ENCODE measurements at places on chromosomes 5 and 9.

- peak; percentile 92 for DNase-seq
These were observed 49.0 kb downstream of the NPR3 start for GRCh38 chr5:32760091-32760509.

DNA sequence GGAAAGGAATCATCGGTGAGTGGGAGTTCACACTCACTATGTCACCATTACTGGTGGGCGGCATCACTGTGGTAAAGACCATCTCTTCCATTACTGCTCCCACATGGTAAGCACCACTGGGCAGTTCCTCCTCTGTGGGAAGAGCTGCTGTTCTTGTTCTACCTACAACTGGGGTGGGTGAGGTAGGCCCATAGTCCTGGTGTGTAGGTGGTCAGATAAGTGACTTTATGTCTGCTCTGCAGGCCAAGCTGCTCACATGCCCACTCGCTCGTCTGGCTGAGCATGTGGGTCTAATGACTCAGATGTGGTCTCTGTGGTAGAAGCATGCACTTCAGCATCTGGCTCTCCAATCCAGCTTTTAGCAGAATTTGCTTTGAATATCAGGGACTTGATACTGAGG lies 82.9 kb downstream of the TMEM215 start:
- no peak for DNase-seq

DNA sequence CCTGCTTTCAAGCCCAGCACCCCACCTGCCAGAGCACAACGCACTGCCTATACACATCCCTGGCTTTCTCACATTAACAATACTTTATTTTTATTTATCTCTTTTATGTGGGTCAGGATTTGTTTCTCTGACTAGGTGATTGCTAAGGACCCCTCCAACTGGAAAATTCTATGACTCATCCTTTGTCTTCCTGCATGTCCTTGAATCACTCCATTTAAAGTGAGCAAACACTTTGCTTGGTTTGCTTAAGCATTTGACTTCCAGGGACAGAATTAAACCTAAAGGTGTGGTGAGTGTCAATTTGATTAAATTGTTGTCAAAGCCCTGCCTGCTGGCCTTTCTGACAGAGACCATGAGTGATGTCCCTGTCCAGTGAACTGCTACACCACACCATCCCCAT lies 536.5 kb upstream of the BRINP1 start:
- DNase-seq, result no peak

DNA sequence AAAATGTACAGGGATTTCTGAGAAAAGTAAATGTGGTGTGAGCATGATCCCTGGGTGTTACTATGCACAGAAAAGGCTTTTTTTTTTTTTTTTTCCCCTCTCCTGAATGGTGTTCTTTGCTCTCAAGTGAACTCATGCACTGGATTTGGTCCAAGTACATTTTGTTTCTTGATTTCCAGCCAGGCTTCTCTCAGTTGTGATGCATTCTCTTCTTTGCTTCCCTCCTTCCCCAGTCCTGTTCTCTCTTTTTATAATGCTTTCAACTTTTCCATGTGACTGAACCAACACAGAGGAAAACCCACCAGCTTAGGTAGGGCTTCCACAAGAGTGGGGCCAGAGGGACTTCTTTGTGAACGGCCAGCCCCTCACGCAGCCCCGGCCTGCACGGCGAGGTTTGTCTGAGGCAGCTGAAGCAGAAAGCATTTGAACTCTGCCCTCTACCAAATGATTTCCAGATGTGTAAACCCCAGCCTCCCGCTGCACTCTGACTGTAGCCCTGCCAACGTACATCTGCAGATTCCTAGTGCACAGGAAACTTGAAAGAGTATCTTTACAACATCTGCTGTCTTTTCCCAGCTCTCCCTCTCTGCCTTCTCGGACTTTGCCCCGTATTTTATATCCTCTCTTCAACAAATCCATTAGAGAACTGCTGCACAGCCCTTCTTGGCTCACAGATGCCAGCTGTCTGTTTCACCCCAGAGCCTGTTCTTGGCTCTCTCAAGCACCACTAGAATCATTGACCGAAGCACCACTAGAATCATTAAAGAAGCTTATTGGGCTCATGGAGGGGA lies 71.8 kb upstream of the CD180 start:
- peak; percentile 97 for DNase-seq

- DNase-seq, result no peak
These were observed 23.0 kb upstream of the ZNF366 start for GRCh38 chr5:72530196-72530595.

DNA sequence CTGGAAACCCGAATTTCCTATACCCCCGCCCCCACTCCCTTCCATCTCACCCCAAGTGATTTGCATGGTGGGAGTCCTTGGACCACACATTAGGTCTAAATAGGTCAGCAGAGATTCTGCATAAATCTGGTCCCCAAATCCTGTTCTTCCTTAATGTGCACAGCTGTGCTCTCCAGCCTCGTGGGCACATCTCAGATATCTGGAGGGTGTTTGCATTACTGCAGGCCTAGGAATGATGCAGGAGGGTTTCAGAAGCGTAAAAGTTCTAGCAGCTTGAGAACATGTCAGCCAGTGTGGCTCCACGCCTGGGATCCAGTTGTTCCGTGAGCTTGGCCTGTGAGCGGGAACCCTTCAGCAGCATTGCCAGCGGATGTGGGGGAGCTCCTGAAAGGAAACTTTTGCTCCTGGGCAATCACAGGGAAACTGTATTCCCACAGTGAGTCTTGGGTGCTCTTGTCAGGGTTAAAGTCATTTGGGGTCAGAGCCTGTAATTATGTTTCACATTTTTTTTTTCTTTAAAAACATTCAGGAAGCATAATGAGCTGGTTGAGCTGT lies 12.9 kb downstream of the ARHGAP26 start:
- DNase-seq, result no peak
